ENCODE measurements at places on chromosomes 3 and 15.

- no peak for DNase-seq
Observed at GRCh38 chr3:195032106-195032759, 238.7 kb downstream of the XXYLT1 start.

DNA sequence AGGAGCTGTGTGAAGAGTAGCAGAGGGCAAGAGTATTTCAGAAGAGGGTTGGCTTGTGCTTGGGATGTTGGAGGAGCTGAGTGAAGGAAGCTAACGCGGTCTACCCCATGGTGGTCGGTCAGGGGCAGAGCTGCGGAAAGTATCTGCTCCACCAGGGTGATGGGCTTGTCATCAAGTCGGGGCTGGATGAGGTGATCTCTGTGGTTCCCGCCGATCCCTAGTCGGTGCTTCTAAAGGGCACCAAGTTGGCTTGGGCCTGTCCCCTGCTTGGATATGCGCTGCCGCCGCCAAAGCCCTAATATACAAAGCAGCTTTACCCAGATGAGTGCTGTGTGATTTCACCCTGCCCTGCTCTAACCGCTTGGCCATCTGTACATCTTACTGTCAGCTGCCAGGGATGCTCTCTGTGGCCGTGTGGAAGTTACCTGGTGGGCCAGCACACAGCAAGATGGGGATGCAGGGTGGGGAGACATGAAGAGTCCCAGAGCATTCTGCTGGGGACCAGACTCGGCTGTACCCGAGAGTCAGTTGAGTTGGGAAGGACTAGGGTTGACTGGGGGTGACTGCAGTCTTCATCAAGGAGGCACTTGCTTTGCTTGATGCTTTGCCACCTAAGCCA lies 226.1 kb upstream of the BHLHE40 start:
- DNase-seq, result no peak

GRCh38 chr15:94877833-94878232 lies 646.5 kb downstream of the MCTP2 start:
- no peak for DNase-seq

DNA sequence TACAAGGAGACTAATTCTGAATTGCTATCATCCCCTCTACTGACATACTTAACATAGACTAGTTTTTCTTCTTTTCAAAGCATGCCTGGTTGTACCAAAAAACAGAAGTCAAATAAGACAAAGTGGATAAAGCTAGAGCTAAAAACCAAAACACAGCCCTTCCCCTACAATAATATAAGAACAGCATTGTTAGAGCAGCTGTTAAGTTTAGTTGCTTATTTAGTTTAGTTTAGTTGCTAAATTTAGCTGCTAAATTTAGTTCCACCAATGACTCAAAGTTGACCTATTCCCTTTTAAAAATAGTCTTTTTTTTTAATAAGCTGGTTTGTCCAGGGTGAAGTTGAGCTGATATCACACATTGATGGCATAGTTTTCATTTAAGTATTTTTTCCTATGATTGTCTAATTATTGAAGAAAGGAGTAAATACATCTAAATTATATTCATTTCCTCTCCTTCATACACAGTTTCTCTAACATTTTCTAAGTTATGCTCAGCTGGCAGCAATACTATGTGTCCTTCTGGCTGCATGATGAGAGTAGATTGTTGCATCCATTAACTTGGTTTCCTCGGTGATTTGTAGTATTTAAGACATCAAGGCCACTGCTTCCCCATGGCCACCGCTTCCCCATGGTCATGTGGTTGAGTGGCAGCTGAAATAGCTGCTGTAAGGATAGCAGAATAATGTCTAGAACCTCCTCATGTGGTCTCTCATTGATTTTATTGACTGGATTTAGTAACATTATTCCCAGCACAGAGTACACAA lies 718.6 kb upstream of the NECTIN3 start:
- DNase-seq, result no peak

DNA sequence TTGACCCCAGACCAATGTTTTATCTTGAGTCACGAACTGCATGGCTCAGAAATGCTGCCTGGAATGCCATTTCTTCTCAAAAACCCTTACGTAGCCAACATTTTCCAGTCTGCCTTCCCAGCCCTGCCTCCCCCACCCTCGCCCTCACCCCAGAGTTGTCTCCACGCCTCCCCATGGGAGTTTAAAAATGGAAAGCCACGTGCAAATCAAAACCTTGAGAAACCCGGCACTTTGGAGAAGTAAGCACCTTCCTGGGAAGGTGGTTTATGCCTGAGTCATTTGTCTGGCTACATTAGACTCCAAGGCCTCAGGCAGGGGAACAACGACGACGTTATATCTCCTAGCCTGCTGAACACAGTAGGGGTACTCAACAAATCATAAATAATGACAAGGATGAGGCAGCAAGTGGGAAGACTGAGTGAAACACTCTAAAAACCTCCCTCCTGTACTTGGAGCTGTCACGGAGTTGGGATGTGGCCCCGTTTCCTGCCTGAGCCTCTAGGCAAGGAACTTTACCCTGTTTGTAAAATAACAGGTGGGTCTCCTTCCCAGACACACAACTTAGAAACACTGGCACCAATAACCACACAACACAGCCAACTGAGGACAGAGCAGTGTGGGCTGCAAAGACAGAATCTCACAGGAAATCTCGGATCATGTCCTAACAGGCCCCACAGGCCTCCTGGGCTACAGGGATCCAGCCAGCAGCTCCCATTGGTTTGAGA lies 179.1 kb downstream of the NTRK3 start:
- DNase-seq, result no peak

DNA sequence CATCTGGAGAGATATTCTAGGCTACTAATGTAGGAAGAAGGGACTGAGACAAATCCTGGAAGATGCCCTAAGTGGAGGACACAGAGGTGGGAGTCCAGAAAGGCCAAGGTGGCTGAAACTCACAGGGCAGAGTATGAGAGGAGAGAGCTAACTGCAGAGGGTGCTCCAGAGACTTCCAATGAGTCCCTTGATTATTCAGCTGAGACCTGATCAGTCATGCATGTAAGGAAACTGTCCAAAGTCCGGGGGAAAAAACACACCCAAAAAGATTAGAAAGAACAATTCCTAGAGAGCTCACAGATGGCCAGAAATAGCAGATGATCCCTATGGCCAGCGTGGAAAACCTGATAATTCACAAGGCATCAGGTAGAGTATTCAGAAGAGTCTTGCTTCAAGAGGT lies 18.7 kb upstream of the FOXP1 start:
- DNase-seq, result no peak

DNA sequence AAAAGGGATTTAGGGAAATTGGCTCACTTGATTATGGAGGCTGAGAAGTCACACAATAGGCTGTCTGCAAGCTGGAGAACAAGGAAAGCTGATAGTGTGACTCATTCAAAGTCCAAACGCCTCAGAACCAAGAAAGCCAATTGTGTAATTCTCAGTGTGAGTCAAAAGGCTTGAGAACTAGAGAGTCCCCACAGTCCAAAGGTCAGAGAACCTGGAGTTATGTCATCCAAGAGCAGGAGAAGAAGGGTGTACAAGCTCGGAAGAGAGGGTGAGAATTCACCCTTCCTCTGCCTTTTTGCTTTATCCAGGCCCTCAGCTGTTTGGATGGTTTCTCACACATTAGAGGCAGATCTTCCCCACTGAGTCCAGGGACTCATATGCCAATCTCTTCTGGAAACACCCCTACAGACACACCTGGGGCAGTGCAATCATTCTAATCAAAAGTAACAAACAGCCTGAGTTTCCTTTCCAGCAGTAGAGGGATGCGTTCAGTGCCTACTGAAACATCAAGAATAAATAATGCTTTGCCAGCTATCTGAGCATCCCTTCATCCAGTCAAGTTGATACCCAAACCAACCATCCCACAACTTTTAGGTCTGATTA lies 271.5 kb downstream of the SATB1 start:
- no peak for DNase-seq

DNA sequence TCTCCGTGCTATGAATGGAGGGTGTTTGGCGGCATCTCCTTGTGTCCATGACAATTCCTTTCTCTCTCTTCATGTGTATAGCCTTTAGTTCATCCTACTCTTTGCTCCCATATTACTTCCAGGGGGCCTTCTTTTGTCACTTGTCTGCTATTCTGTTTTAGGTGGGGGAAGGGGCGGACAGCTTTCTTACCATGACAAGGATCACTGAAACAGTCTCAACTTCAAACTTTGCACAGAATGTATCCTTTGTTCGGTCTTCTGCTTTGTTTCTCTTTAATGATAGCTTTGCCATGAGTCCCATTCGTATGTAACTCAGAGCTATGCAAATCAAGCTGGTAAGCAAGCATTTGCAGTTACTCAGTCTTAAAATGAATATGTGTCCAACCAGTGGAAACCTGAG lies 294.2 kb downstream of the TIGIT start:
- DNase-seq, result no peak

DNA sequence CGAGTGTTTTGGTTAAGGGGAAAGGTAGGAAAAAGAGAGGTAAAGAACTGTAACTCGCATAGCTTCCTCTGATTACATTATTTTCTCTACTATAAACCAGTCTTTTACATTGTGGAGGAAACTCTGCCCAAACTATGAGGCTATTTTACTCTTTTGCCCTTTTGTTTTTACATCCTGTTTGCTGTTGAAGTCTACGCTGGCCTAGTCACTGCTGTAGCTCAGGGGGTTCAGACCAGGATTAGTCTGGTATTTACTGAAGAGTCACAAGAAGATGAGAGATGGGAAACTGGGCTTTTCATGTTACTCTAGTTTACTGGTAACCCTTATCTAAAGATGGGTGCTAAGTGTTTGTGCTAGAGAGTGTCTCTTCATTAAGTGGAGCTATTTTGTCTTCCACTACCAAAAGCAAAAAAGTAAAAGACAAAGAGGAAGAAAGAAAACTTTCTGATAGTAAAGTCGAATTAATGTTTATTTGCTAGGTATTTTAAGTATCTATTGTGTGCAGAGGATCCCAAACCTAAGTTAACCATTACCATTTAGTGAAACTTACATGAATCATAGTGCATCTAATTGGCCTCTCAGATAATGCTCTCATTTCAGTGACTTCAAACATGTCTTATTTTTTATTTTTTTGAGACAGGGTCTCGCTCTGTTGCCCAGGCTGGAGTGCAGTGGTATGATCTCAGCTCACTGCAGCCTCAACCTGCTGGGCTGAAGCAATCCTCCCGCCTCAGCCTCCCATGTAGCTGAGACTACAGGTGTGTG lies 10.9 kb downstream of the RARB start:
- DNase-seq, result no peak

- DNase-seq, result no peak
Observed at GRCh38 chr15:40069178-40070165, 30.5 kb upstream of the SRP14 start.

GRCh38 chr3:72255791-72256559 lies 471.0 kb upstream of the PROK2 start:
- no peak for DNase-seq

GRCh38 chr3:83500422-83500821 lies 1458.4 kb upstream of the CADM2 start:
- no peak for DNase-seq

DNA sequence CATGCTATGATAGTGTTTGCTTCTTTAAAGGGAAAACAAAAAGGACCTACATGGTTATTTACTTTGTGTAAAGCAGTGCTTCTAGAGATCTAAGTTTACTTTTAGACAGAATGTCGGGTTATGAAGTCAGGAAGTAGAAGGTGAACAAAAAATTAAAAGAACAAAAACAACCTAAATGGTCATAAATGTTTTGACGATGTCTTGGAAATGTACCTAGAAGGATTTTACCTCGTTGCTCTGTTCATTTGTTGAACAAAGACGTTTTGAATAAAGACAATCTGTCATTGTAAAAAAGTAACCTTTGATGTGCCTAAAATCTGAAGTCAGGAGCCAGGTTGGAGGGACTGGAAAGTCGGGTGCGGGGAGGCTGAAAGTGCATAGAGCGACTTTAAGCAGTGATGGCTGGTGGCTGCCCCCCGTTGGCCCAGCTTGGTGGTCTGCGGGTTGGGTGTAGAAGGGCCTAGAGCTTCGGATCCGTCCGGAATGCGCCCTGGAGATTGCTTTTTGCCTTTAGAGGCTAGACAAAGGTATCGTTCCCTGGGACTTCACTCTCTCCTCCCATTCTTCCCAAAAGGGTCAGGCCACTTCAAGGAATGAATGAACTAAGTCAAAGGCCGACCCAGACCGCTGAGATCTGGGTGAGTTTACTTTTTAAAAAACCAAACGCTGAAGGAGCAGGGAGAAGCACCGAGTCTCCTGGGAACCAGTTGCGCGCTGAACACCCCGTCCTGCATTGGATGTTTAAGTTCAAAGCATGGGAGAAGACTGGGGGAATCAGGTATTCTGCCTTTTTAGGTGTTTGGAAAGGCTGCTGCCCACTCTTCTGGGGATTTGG lies 2.1 kb downstream of the SOX14 start:
- no peak for DNase-seq

- no peak for DNase-seq
Observed at GRCh38 chr3:24493746-24494617, 668 bp downstream of the THRB start.

DNA sequence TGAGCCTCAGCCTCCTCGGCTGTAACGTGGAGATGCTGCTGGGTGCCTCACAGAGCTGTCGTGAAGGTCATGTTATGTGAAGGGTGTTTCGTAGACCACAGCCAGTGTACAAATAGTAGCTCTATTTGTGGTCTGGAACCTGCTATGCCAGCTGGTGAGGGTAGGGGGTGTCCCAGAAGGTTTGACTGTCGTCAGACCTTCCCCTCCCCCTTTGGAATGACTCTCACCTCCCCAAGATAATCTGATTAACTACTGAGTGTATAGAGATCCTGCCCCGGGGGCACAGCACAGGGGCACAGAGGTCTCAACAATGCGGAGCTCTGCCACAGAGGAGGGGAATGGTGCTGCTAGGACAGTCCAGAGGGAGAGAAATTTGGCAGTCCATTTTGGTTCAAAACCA lies 20.5 kb downstream of the FGD5 start:
- DNase-seq, result no peak

DNA sequence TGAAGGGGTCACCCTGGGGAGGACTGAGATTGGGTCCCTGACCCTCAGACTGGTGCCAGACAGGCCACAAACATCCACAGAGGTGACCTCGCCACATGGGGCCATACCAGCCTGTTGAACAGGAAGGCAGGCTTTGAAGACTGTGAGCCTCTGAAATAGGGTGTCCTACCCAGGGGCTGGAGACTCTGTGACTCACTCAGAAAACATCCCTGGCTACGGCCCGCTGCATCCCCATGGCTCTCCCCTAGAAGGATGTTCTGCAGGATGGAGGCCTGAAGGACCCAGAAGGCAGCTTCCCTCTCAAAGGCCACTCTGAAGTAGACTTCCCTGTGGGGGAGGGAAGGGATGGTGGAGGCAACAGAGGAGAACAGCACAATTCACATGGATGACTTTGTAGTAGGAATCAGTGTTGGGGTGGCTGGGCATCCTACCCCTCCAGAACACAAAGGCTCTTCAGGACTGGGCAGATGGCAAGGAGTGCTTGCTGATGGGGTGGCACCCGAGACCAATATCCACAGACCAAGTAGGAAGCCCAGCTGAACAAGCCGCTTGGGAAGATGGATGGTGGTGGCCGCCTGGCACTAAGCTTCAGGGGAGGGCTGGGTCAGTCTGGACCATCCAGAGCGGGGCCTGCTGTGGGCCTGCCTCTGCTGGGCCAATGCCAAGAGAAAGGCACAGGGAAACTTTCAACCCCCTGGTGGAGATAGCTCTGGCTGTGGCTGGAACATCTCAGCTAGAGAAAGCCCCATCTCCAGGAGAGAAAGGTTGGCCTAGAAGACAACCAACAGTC lies 37.6 kb upstream of the DUSP7 start:
- DNase-seq, result no peak
